Mucosa of gallbladder (tissue), 1 donor: ENCODE measurements at places on chromosomes 11 and 22. TPM values are rescaled to one million over a fixed set of nuclear protein-coding genes. Genes with fewer than 3 reads are reported as not detected.

DNA sequence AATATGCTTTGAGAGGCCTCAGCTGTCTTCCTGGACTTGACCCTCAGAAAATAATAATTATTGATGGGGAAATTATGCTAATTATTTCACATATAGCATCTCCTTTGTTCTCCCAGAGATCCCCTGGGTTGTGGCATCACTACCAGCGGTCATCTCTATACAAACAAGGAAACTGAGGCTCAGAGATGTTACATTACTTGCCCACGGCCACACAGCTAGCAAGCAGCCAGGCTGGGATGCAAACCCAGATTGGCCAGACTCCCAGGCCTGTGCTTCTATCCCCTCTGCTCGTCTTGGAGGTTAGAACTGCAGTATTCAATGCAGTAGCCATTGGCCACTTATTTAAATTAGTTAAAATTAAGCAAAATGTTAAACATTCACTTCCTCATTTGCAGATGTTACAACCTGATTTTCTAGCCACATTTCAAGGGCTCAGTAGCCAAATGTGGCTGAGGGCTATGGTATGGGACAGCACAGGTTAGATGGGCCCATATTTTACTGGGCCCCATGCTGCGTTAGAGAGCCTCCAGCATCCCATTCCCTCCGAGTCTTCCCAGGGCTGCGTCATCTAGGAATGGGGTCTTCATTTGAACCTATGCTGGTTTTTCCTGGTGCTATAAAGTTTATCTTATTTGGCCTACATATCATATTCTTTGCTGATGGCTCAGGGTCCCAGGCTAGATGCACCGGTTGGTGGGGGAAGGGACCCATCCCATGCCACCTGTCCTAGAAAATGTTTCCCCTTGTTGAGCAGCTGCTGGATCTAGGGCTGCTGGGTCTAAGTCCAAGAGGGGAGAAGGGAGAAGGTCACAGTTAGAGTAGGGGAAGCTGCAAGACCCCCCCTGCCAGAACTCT lies 2.2 kb downstream of the SLC35C1 start:
- no peak for DNase-seq

DNA sequence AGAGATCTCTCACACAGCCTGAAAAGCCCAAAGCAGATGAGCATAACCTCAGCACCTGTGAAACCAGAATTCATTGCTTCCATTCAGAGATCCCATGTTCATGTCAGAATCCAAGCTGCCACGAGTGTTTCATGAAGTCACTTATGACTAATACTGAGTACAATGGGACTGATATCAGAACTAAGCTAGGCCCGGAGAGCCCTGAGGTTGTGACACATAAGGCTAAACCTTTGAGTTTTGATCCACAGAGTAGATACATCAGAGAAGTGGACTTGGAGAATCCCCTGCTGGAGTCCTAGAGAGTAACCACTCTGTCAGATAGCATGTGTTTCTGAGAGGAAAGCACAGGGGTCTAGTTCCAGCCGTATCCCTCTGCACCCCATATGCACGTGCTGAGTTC lies 890 bp upstream of the GLYATL1 start:
- DNase-seq = no peak

GRCh38 chr11:104015649-104016415 lies 20.6 kb upstream of the DDI1 start:
- DNase-seq = no peak

SHANK3 gene
- total RNA-seq = 21.8 TPM

GRCh38 chr11:123174196-123175183 lies 20.6 kb downstream of the CLMP start:
- peak; percentile 50 for DNase-seq

CHADL gene
- 5.4 TPM for total RNA-seq

DNA sequence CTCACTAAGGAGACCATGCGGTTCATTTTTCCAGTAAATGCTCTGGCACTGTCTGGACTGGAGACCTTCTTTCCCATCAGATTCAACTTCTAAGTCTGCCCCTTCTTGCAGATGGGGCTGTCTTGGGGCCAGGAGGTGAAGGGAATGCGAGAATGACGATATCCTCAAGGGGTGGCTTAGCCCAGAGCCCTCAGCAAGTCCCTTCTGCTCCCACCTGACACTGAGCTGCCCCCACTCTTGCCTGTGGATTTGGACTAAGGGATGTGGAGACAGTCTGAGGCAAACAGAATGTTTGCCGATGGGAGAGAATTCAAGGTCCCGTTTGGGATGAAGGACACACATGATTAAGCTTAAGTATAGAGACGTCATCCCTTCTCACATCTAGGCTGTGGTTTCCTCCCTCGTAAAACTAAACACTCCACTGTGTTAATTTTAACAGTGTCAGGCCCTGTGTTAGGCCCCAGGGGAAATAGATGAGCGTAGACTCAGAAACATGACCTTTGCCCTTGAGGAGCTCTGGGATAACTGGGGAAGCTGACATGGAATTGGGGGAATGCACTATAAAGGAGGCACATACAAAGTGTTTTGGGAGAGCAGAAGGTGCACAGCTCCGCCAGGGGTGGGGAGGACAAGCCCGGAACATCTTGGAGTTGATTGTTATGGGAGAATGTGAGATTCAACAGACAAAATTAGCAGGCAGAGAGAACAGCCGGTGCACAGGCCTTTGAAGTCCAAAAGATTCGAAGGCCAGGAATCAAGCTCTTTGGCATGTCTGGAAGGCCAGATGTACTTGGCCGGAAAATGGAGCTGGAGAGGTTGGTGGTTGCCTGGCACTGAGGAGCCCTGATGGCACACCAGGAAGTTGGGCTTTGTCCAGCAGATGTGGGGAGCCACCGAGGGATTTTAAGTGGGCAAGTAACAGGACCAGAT lies 71.6 kb downstream of the ST3GAL4 start:
- no peak for DNase-seq

ASPHD2 gene
- 5.5 TPM for total RNA-seq

DNA sequence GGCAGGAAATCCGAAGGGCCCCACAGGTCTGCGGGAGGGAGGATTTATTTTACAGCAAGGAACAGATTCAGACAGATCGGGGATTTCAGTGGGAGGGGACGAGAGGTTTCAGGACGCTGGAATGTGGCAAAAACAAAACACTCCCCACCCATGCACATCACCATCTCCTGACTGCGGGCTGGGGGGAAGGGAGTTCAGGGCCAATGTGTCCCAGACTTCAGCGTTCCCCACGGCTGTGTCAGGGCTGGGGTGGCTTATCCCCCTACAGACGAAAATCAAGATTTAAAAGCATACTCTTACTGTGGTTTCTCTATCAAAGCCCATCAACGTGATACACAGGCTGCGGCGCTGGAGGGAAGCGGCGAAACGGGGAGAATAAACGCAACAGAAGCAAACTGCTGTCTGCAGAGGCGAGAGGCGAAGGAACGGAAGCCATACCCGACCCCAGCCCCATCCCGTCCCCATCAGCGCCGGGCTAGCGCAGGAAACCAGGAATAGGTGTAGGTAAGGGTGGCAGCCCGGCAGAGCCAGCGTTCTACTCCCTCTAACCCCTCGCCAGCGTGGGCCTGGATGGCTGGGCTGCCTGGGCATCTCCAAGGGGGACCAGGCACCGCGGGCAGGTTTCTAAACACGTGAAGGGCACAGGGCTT lies 2.7 kb downstream of the TENM4 start:
- no peak for DNase-seq

DNA sequence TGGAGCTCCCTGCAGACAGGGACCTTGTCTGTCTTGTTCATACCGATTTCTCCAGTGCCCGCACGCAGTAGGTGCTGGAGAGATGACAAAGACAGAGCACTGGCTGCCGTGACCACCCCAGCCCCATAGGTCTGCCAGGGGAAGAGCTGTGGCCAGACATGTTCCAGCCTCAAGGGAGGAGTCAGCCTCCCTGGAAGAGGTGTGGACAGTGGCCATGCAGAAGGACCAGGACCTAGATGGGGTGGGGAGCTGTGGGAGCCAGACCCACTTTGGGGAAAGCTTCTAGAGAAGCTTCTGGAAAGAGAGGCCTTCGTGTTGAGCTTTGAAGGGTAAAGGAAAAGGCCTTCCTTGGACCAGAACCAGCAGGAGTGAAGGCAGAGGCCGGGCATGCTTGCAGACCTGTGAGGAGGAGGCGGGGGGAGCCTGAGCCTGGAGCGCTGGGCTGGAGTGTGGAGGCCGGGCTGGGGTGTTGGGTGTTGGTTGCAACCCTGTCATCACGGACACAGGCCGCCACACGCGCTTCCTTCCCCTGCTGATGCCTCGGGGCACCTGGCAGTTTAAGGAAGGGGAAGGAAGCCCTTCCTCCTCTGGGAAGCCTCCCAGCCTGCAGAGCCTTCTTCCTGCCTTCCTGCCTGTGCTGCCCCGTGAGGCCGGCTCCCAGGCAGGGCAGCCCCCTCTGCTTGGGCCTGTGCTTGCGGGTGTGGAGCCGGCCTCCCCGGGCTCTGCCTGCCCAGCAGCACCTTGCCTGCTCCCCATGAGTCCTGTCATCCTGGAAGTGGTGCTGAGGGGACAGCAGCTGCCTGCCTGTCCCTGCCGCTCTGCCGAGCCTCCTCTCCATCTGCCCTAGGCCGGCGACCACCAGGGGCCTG lies 12.3 kb downstream of the RELT start:
- DNase-seq = no peak

RCOR2 gene
- total RNA-seq = 2.7 TPM

GRCh38 chr22:32754413-32755041 lies 47.0 kb upstream of the TIMP3 start:
- no peak for DNase-seq

DNA sequence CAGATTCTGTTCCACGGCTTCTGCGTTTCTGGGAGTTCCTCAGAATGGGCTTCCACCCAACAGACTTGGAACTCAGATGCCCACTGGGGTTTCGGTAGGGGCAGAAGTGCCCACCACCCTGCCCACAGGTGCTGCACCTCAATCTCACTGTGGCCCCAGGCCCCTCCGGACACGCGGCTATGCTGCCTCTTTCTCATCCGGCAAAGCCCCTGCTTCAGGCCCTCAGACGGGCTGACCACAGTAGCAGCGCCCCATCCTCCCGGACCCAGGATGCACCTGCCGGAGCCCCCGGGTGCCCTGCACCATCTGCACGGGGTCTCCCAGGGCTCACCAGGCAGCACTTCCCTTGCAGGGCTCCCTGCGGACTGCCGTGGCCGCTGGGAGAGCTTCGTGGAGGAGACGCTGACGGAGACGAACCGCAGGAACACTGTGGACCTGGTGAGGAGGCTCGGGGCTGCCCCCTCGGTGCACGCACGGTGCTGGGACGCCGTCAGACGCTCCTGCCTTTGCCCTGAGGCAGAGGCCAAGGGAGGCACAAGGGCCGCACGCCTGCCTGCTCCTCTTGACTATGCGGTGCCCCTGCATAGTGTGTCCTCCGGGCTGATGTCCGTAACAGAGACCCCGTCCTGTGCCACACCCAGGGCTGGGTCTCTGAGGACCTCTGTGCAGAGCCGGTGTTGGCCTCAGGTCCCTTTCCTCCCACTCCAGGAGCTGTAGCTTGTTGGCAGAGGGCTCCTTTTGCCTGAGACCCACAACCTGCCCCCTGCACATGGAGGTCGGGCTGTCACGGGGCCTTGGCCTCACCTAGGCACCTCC lies 38.6 kb downstream of the SBF1 start:
- DNase-seq = no peak

GRCh38 chr11:72234514-72234830 lies 9.5 kb downstream of the PHOX2A start:
- no peak for DNase-seq

DNA sequence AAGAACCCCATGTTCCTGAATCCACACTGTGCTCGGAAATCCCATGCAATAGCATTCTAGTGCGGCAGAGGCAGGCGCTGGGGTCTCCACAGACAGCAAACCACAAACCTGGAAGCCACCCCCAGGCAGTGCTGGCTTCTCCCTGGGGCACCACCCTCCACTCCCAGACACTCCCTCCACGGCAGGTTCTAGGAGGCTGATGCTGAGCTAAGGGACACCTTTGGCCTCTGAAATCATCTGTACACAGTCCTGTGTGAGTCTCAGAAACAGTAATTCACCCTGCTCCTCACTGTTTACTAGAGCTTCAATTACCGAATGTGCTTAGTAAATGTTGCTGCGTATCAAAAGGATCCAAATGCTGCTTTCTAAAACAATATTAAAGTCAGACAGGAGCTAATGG lies 129.3 kb downstream of the EFCAB6 start:
- no peak for DNase-seq
